ENCODE measurements at places on chromosomes 6 and 20. TPM values are rescaled to one million over a fixed set of nuclear protein-coding genes. Genes with fewer than 3 reads are reported as not detected.

GRCh38 chr20:38831995-38832620 lies 26.6 kb downstream of the PPP1R16B start:
- no peaks in the 10 kb centered on the region for H3K36me3 ChIP-seq
- no peaks in the 10 kb centered on the region for H3K27me3 ChIP-seq
- H3K27ac ChIP-seq = no peak overlapping the region
- no peak overlapping the region for H3K4me3 ChIP-seq
- no peaks in the 10 kb centered on the region for H3K4me1 ChIP-seq

DNA sequence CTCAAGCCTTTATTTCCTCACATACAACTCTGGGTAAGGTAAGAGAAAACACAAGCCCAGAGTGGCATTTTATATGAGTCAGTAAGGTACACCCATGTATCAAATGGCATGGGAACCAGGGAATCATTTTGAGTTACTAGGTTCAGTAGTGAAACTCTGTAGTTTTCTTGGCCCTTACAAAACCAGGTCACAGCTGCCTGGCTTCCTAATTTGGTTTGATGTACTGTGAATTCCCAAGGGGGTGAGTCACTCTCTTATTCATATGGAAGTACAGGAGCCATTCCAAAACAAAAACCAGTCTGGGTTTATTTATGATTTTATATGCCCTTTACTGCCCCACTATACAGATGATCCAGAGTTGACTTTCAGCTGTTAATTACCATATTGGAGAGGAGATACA lies 70.7 kb downstream of the PDE7B start:
- H3K36me3 ChIP-seq = no peaks in the 10 kb centered on the region
- H3K4me3 ChIP-seq = no peak overlapping the region
- no peak for DNase-seq
- no peaks in the 10 kb centered on the region for H3K4me1 ChIP-seq
- H3K27ac ChIP-seq = peak overlapping the region; percentile 38

GRCh38 chr6:19812512-19813119 lies 24.6 kb upstream of the ID4 start:
- H3K4me1 ChIP-seq = no peaks in the 10 kb centered on the region
- H3K27me3 ChIP-seq = no peaks in the 10 kb centered on the region
- no peak for DNase-seq
- H3K36me3 ChIP-seq = no peaks in the 10 kb centered on the region

DNA sequence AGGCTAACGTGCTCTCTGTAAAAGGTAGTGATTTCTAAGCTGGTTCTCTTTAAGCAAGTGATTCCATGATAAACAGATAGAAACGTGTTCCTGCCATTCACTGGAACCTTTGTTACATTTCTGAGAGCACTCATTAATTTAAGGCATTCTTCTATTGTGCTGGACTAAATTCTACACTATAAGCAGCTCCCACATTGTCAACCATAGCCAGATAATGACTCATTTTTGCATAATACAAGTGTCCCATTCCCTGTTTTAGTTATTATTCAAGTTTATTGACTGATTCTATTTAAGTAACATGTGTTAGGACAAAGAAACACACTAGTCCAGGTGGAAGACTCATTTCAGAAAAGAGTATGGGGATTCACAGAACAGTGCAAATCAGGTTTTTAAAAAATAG lies 13.5 kb upstream of the XRN2 start:
- no peaks in the 10 kb centered on the region for H3K36me3 ChIP-seq
- H3K27me3 ChIP-seq = no peaks in the 10 kb centered on the region
- no peaks in the 10 kb centered on the region for H3K4me1 ChIP-seq
- no peak for DNase-seq
- no peak overlapping the region for H3K27ac ChIP-seq
- H3K4me3 ChIP-seq = no peak overlapping the region

GRCh38 chr6:52736145-52736544 lies 27.1 kb downstream of the GSTA2 start:
- no peak overlapping the region for H3K4me3 ChIP-seq
- H3K27me3 ChIP-seq = no peaks in the 10 kb centered on the region
- H3K27ac ChIP-seq = no peak overlapping the region

DNA sequence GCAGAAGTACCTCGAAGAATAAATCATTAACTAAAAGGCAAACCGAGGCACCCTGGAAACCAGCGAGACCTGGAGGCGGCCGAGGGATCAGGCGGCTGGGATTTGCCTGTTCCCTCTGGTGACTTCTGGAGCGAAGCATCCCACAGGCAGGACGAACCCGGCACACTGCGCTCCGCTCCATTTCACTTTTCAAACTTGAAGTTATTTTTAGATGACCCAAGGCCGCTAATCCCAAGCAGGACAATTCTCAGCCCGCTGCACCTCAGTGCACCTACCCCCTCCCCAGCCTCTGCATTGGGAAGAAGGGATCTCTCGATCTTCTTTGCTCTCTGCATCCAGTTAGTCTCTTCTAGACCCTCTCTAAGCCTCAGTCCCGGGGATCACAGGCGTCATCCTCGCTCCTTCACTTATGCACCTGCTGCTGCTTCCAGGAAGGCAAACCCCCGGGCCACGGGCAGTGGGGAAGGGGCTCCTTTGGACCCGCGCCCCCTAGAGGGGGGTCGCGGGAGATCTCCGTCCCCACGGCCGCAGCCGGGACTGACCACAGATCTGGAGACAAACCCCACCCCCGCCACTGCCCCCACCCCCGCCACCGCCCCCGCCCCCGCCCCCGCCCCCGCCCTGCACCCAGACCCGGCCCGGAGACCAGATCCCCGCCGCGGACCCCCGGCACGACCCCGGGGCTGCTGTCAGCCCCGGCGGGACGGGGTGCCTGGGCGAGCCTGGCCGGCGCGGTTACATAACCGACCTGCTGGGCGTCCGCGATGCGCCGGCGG lies 636 bp downstream of the RCAN2 start:
- no peaks in the 10 kb centered on the region for H3K36me3 ChIP-seq
- peak; percentile 26 for DNase-seq
- H3K4me3 ChIP-seq = peak overlapping the region; percentile 38

The C6orf58 gene
- not detected for total RNA-seq

The BPIFA1 gene
- total RNA-seq = not detected

GRCh38 chr20:35257175-35257909 lies 20.6 kb downstream of the MMP24OS start:
- no peaks in the 10 kb centered on the region for H3K27me3 ChIP-seq
- H3K4me1 ChIP-seq = no peaks in the 10 kb centered on the region
- H3K36me3 ChIP-seq = no peaks in the 10 kb centered on the region

The POU3F2 gene
- not detected for total RNA-seq

- no peak overlapping the region for H3K4me3 ChIP-seq
- no peaks in the 10 kb centered on the region for H3K27me3 ChIP-seq
- DNase-seq = no peak
These were observed 63.7 kb upstream of the RIMS1 start for GRCh38 chr6:71822625-71823024.

The HLA-DRA gene
- 44.3 TPM for total RNA-seq

DNA sequence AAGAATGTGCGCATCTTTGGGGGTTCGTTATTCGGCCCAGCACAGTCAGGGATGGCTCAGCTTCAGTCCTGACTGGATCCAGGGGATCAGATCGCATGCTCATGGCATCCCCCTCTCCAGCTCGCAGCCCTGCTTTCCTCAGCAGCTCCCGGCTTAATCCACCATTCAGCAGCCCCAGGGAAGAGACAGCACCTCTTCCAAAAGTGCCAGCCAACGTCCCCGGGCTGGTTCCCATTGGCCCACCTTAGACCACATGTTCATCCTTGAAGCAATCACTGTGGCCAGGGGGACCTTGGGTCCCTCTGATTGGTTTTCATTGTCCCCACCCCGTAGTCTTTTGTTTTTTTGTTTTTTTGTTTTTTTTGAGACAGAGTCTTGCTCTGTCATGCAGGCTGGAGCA lies 188.7 kb downstream of the ZMYND8 start:
- no peak overlapping the region for H3K4me3 ChIP-seq
- no peaks in the 10 kb centered on the region for H3K36me3 ChIP-seq
- no peak overlapping the region for H3K27ac ChIP-seq

DNA sequence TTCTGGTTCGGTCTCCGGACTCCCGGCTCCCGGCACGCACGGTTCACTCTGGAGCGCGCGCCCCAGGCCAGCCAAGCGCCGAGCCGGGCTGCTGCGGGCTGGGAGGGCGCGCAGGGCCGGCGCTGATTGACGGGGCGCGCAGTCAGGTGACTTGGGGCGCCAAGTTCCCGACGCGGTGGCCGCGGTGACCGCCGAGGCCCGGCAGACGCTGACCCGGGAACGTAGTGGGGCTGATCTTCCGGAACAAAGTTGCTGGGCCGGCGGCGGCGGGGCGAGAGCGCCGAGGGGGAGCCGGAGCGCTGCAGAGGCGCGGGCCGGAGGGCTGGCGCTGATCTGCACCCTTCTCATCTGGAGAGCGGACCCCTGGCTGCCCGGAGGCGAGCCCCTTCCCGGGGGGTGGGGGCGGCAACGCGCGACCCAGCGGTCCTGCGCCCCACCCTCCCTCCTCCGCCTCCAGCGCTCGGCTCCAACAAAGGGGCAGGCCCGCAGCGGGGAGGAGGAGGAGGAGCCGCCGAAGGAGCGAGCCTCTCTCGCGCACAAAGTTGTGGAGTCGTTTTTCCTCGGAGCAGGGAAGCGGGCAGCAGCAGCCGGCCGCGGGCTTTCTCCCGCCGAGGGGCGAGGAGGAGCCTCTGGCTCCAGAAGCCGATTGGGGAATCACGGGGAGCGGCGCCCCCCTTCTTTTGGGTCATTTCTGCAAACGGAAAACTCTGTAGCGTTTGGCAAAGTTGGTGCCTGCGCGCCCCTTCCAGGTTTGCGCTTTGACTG lies at the start of gene UTRN:
Gene UTRN, plus strand, starts transcription at position 553 of the 765 bp plus-strand sequence. CDS start 6,494 bp downstream, outside the sequence.
- no peaks in the 10 kb centered on the region for H3K36me3 ChIP-seq
- H3K4me3 ChIP-seq = peak within 1 kb of the TSS; percentile 90
- DNase-seq = peak; percentile 87
- no peaks in the 10 kb centered on the region for H3K27me3 ChIP-seq

DNA sequence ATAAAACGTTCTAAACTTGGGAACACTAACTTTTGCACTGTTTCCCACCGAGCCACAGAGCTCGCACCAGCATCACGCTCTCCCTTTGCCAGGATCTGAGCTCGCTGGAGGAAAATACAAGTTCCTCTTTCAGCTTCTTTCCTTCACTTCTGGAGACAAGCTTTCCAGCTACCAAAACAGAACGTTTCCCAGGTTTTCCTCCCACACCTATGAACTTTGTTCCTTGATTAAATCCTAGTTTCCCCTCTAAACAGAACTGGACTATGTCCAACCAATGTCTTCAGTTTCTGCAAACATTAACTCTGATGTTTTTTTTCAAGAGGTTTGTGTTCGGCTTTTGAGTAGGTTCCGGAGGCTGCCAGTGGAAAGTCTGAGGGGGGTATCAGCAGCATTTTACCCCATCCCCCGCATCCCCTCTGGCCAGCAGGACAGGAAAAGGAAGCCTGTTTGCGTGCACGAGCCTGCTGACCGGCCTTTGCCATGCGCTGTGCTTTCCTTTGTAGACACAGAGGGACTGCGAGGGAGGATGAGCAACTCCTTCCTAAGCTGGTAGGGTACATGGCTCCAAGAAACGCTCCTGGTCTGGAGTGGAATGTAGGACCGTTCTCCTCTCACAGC lies 135.5 kb downstream of the LY86 start:
- H3K27ac ChIP-seq = peak overlapping the region; percentile 96
- peak overlapping the region; percentile 30 for H3K4me3 ChIP-seq
- peaks cover 21% of the 10 kb centered on the region for H3K4me1 ChIP-seq
- H3K27me3 ChIP-seq = no peaks in the 10 kb centered on the region
- no peaks in the 10 kb centered on the region for H3K36me3 ChIP-seq
- peak; percentile 65 for DNase-seq

- H3K4me3 ChIP-seq = no peak overlapping the region
- peaks cover 8% of the 10 kb centered on the region for H3K4me1 ChIP-seq
- no peak for DNase-seq
These were observed 2.0 kb downstream of the BTBD9 start for GRCh38 chr6:38637756-38638155.

The MCM9 gene
- total RNA-seq = 18.5 TPM

GRCh38 chr6:45420909-45421708 lies 43.4 kb upstream of the SUPT3H start:
- peak overlapping the region; percentile 55 for H3K27ac ChIP-seq
- peaks cover 5% of the 10 kb centered on the region for H3K4me1 ChIP-seq
- no peaks in the 10 kb centered on the region for H3K36me3 ChIP-seq
- H3K27me3 ChIP-seq = peaks cover 43% of the 10 kb centered on the region
- peak overlapping the region; percentile 55 for H3K4me3 ChIP-seq

The NHSL1 gene
- 82.8 TPM for total RNA-seq

DNA sequence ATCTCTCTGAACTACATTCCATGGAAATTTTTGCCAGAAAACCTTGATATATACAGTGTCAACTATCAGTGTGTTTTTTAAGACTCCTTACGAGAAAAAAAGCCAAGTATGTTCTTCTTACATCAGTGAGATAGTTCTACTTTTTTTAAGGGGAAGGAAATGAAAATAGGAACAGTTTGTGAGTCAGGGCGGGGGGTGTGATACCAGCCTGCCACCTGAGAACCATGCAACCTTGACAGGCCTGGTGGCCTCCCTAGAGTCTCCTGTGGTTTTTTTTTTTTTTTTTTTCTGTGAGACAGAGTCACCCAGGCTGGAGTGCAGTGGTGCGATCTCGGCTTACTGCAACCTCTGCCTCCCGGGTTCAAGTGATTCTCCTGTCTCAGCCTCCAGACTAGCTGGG lies 96.3 kb upstream of the GCM1 start:
- no peaks in the 10 kb centered on the region for H3K27me3 ChIP-seq
- no peaks in the 10 kb centered on the region for H3K4me1 ChIP-seq
- DNase-seq = no peak
- H3K4me3 ChIP-seq = no peak overlapping the region

The GPR6 gene
- not detected for total RNA-seq

- no peak for DNase-seq
- H3K4me1 ChIP-seq = no peaks in the 10 kb centered on the region
- H3K4me3 ChIP-seq = no peak overlapping the region
- no peak overlapping the region for H3K27ac ChIP-seq
- H3K36me3 ChIP-seq = no peaks in the 10 kb centered on the region
These were observed 188.4 kb downstream of the TRDN start for GRCh38 chr6:123448306-123448884.

Data from colonic mucosa (tissue), 4 donors.